ENCODE measurements at places on chromosomes 11 and 22.
A peak's percentile ranks its signal among the peaks of the same experiment; 100 is the strongest.

GRCh38 chr11:128359515-128359914 lies 227.8 kb downstream of the ETS1 start:
- DNase-seq: no peak

- no peak for DNase-seq
These were observed 86.6 kb downstream of the TSPAN18 start for GRCh38 chr11:44813401-44813800.

GRCh38 chr11:20617346-20618005 lies 18.1 kb downstream of the SLC6A5 start:
- no peak for DNase-seq

DNA sequence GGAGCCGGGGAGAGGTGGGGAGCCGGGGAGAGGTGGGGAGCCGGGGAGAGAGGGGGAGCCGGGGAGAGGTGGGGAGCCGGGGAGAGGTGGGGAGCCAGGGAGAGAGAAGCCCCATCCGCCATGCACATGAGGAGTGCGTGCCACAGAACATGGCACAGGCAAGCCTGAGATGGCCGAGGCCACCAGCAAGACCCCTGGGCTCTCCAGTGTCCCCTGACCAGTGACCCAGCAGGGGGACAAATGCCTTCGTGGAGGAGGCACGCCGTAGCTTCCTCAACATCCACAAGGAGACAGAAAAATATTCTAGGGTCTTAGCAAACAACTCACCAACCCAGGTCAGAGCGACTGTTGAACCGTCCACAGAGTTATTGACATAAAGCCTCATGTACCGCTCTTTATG lies 618.8 kb downstream of the TBC1D22A start:
- DNase-seq: no peak

- no peak for DNase-seq
These were observed 73.5 kb downstream of the BRD1 start for GRCh38 chr22:49753961-49754695.

DNA sequence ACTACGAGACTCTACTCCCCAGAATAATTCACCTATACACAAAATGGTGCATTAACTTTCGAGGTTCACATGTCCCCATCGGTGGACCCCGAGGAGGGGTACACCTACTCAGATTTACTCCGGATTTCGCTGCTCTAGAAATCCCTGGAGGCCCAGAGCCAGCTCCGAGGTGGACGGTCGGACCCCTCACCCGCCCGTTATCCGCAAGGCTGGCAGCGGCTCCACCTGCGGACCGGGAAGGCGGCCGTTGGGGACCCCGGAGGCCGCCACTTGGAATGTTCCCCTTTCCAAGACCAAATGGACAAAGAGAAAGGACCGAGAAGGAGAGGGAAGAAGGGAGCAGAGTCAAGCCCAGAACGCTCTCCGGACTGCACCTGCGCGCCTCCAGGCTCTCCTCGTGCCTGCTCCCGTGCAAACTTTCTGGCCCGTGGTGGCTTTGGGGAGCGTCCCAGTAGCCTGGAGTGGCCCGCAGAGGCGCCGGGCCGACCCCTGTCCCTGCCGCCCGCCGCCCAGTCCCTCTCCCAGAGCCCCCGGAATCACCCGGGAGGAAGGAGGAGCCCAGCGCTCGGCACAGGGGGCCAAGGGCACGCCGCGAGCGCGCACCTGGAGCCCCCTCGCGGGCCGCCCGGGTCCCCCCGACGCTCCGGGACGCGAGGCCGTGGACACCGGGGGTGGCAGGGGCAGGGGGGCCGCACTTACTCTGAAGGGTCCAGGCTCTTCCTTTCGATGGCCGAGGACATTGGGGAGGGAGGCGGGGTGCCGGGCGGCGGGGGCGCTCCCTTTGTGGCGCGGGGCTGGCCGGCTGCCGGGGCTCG lies 23.0 kb downstream of the LMO2 start:
- DNase-seq: peak; percentile 53

DNA sequence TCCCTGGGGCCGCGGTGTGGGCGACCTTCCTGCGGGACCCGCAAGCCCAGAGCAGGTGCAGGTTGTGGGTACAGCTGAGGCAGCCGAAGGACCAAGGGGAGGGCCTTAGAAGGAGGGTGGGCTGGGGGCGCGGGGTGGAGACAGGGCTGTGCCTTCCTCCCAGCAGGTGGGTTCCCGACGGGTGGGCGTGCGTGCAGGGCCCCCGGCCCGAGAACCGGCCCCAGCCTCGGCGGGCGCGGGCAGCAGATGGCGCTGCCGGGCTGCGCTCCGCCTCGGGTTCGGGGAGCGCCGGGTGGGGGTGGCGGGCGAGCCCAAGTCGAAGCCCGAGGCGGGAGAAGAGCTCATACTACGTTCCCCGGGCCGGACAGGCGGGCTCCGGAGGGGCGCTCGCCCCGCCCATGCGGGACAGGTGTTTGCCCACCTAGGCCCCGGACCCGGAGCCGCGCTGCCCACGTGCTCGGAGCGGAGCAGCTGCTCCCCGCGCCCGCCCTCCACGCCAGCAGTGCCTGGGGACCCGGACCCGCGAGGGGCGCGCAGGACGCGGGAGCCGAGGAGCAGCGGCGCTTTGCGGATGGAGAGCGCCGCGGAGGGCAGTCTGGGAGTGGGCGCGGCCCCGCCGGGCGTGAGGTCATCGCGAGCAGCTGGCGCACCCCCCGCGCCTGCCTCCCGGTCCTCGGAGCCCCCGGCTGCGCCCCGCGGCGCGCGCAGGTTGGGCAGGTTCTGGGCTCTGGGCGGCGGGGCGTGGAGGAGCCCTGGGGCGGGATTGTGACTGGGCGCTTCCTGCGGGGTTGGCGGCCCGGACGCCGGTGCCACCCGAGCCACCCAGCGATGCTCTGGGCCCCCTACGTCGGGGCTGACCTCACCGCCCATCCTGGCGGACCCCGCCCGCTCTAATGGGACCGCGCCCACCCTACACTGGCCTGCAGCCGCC lies 25.3 kb downstream of the DUSP8 start:
- DNase-seq: peak; percentile 55

DNA sequence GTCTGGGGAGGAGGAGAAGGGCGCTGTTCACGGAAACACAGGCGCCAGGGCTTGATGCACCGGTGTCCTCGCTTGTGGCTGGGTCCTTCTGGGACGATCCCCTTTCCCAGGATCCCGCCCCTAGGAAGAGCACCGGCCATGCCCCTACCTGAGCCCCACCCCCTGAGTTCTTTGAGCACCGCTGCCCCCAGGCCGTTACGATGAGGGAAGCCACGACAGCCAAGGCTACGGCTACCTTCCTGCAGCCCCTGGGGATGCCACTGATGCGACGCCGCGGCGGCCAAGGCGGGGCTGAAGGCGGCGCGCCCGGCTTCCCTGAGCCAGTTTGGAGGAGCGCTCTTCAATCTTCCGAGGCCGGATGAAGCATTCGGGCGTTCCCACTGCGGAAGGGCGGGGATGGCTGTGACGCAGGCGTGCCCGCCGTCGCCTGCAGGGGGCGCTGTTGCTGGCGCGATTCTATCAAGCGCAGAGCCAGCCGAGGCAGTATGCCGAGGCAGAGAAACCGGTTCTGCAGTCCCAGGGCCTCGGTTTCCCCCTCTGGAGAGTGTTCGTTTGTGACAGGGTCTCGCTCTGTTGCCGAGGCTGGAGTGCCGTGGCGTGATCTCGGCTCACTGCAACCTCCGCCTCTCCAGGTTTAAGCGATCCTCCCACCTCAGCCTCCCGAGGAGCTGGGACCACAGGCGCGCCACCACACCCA lies 9.7 kb upstream of the NEFH start:
- DNase-seq: peak; percentile 43

DNA sequence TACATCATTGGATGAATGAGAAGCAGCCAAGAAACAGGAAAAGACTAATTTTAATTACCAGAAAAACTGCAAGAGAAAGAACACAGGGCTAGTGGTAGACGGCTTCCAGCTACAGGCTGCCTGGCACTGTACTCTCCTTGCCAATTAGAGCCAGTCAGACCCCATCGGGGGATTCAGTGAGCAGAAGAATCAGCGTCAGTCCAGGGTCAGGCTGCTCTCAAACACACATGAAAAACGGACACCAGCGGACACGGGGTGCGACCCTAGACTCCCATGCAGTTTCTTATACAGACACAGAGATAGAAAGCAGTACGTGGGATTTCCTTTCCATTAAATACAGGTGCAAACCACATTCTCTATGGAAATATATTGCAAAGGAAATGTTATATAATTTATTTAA lies 1.1 kb upstream of the CNTN5 start:
- DNase-seq: no peak

Data from NCI-H1930 (cell line).